ENCODE measurements at places on chromosomes 7 and 10. TPM values are rescaled to one million over a fixed set of nuclear protein-coding genes. Genes with fewer than 3 reads are reported as not detected.
A peak's percentile ranks its signal among the peaks of the same experiment; 100 is the strongest.

- peak; percentile 66 for DNase-seq
Measured at GRCh38 chr10:62166331-62167131, 102.1 kb downstream of the RTKN2 start.

GRCh38 chr7:32611201-32612099 lies 116.2 kb downstream of the AVL9 start:
- no peak for DNase-seq

DNA sequence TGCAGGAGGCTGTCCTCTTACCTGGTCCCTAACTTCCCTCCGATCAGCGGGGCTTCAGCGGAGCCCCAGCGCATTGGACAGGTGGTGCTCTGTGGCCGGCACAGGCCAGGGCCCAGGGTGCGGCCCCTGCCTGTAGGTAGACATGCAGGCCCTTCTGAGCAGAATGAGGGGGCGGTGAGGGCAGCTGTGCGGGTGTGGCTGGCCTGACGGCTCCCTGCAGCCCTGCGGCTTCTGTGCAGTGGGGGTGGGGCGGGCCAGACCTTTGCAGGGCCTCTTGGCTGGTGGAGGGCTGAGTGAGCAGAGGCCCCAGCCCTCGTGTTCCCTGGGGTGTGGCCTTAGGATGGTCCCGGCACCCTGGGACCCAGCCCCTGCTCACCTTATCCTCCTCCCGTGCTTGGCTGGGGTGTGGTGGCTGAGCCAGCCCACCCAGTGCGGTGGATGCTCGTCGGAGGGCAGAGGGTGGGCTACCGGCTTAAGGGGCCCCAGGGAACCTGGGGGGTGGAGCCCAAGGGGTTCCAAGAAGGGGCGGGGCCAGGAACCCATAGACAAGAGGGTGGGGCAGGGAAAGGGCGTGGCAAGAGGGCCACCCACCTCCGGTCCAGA lies 175.2 kb upstream of the TNRC18 start:
- DNase-seq: peak; percentile 72

DNA sequence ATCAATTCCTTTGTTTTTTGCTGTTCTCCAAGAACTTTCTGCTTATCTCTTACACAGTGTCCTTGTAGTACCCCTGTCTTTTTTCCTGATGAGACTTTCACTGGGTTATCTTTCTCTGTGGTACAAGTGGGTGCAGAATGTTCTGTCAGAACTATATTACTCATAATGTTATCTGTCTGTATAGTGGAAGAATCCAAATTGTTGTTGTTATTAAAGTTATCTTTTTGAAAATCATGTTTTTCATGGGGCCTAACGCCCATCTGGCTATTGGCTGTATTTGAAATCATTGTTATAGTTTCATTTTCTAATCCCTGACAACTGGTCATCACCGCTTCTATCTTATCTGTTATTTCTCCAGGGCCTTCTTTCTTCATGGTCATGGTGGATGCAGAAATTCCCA lies 163.0 kb upstream of the CCDC6 start:
- DNase-seq: no peak

The GOT1 gene
- total RNA-seq: 71.9 TPM

- DNase-seq: peak; percentile 22
Measured at GRCh38 chr7:74443543-74444247, 10.0 kb upstream of the GTF2IRD1 start.

- DNase-seq: peak; percentile 28
Measured at GRCh38 chr7:122143376-122143750, 686 bp downstream of the AASS start.

The CHAT gene
- not detected for total RNA-seq

The NEUROD6 gene
- not detected for total RNA-seq

DNA sequence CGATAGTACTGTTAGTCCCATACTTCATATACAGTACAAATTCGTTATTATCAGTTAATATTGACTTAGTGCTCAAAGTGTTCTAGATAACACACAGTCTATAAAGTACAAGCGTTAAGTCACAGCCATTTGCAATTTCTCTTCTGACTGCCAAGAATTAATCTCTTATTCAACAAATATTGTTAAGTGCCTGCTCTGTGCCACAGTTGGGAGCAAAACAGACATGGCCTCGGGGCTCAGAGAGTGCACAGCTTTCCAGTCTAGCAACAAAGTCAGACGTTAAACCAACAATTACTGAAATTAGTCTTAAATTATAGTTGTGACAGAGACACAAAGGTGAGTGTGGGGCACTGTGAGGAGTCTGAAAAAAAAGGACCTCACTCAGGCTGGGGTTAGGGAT lies 113.0 kb upstream of the DPP6 start:
- peak; percentile 46 for DNase-seq

The MYO3A gene
- total RNA-seq: 1.2 TPM

GRCh38 chr7:108146070-108146842 lies 16.1 kb upstream of the LAMB4 start:
- peak; percentile 59 for DNase-seq

The TMEM178B gene
- total RNA-seq: not detected

The CD36 gene
- 51.3 TPM for total RNA-seq

The CLDN3 gene
- total RNA-seq: 1,550 TPM

DNA sequence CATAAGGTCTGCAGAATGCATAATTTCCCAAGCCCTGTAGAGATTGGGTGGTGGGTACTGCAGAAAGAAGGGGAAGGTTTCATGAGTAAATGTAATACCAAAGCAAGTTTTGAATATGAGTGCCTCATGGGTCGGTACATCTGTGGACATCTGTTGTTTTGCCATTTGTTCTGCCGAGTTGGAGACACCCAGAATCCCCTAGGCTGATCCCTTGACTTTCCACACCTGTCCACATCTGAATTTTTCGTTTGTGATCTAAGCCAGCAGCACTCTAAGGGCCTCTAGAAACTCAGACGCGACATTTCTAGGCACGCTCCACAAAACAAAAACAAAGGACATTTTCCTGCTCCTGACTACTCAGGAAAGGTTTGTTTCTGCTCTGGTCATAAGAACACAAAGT lies 11.7 kb upstream of the SLF2 start:
- no peak for DNase-seq
